Fibroblast of skin of left biceps (primary cell): ENCODE measurements at places on chromosomes 2 and 18.

- no peak for DNase-seq
These were observed 19.1 kb upstream of the TXNDC2 start for GRCh38 chr18:9866627-9867026.

DNA sequence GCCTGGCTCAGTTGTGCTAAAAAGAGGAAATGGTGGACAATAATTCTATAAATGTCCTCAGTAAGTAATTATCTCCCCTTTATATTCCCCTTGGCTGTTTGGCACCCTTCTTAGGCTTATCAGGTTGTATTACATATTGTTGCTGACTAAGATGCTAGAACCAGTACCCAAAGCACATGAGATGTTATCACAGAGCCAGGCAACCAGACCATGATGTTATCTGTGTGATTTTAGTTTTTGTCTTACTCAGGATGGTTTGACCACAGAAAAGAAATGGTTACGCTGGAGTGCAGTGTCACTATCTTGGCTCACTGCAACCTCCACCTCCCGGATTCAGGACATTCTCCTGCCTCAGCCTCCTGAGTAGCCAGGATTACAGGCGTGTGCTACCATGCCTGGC, 15.2 kb downstream of the R3HDM1 start:
- no peak for DNase-seq

DNA sequence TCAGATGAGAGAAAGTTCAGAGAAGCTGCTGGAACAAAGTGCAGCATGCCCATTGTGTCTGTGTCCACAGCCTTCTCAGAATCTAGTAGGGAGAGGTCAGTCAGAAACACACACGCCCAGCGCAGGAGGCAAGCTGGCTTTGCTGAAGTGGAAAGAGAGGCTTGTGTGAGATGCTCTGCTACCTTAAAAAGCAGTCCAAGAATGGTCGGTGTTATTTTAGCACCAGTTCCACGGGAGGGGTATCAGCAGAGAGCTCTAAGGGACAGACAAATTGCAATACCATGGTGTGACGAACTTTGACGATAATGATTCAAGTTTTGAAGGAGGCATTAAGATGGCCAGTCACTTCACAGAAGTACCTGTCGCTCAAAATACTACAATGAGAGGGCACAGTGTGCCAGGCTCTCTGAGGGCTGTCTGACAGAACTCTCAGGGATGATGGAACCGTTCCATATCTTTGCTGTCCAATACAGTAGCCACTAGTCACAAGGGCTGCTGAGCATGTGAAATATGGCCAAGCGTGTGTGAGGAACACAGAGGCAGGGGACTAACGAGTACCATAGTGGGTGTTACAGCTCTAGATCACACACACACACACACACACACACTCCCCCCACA, 237.5 kb upstream of the TMEM200C start:
- DNase-seq = no peak

GRCh38 chr18:47260924-47261701, 9.7 kb upstream of the SKOR2 start:
- DNase-seq = no peak

- no peak for DNase-seq
These were observed 54.0 kb upstream of the CWC22 start for GRCh38 chr2:180061085-180061484.
